ENCODE measurements at places on chromosomes 12 and 14. TPM values are rescaled to one million over a fixed set of nuclear protein-coding genes. Genes with fewer than 3 reads are reported as not detected.
A peak's percentile ranks its signal among the peaks of the same experiment; 100 is the strongest.

DNA sequence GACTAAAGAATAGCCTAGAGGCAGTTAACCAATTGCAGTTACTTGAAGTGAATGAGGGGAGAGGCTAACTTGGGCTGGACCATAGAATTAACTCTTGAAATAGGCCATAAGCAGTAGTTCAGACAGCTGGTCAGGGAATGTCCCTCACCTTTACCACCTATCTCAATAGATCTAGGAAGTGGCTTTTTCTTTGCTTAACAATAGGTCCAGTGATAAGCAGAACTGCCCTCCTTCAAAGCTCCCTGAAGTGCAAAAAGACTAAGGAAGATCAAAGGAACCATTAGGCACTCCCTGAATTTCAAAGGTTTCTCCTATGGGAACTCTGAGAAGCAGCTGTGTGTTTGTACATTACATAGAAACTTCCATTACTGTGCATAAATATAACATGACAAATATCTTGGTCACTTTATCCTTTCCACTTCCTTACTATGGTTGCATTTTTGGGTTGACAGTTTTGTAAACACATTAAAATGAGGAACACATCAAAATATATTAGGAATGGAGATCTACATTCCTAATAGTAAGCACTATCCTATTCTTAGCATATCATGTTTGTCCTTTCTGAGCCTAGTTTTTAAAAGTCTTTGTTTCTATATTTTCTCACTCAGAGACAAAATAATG lies 7.2 kb upstream of the NAA30 start:
- no peak for DNase-seq

DNA sequence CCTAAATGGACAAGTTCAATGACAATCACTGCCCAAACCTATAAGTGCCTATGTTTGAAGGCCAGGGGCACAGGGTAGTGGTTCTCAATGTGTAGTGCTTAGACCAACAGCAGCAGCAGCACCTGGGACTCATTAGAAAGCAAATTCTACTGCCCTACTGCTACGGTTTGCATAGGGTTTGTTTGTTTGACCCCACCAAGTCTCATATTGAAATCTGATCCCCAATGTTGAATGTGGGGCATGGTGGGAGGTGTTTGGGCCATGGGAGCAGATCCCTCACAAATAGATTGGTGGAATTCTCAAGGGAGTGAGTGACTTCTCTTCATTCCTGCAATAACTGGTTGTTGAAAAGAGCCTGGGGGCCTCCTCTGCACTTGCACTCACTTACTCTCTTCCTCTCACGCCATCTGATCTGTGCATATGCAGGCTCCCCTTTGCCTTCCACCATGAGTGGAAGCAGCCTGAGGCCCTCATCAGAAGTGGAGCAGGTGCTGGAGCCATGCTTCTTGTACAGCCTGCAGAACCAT lies 39.5 kb downstream of the PPM1H start:
- no peak for DNase-seq

- DNase-seq = no peak
Measured at GRCh38 chr14:79009286-79009685, 839.1 kb downstream of the NRXN3 start.

DNA sequence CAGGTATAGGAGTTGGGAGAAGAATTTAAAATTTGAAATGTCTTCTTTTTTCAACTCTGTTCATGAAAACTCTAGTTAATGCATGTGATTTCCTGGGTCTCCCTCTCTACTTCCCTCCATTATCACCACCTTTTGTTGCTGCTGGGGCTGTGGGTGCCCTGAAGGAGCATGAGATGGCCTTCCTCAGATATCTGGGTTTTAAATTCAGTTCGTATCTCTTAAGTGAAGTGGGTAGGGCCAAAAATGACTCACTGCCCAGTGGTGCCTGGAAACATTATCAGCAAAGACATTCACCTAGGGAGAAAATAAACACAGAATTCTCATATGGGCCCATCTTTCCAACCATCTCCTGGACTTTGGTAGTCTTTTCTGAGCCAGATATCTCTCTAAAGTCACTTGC lies 234.9 kb upstream of the PLEKHG7 start:
- no peak for DNase-seq

The ART4 gene
- 0.09 TPM for total RNA-seq

The TAS2R7 gene
- not detected for total RNA-seq

The ALX1 gene
- total RNA-seq = 0.62 TPM

The AGAP2 gene
- total RNA-seq = 3.2 TPM

The CD69 gene
- 0.93 TPM for total RNA-seq

GRCh38 chr12:6520186-6520585 lies 14.1 kb upstream of the GAPDH start:
- DNase-seq = no peak

DNA sequence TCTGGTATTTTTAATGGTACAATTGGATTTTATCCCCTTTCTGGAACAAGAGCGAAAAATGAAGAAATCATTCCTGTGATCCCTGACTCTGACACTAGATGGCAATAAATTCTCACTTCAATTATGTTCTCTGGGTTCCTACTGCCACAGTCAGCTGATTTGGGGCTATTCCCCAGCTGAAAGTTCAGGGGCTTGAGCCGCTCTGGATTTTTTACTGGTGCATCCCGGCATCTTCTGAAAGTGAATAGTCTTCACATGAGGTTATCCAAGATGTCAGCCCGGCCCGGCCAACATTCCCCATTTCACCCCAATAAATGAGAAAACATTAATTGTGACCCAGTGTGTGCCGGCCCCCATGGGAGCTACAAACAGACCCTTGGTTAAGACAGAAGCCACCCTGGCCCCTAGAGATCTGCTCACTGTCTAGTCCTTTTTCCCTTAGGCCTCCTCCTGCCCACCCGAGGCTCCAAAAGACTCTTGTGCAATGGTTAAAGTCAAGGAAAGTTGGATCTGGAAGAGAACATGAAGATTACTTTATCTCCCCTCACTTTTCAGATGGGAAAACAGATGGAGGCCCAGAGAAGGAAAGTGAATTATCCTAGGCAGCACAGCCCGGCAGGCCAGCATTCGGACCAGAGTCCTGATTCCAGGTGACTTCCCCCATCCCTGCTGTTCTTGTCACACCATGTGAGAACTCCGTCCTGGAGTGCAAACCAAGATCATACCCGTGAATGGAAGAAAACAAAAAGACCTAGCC lies 20.8 kb downstream of the CKAP4 start:
- peak; percentile 68 for DNase-seq

The IL26 gene
- not detected for total RNA-seq

GRCh38 chr12:21065845-21066244 lies 65.1 kb upstream of the SLCO1B1 start:
- DNase-seq = no peak

The GSC gene
- total RNA-seq = 2.9 TPM

The APOF gene
- total RNA-seq = not detected

- peak; percentile 63 for DNase-seq
Measured at GRCh38 chr12:64566831-64567517, 43.3 kb upstream of the RASSF3 start.

The PNN gene
- 24.8 TPM for total RNA-seq

DNA sequence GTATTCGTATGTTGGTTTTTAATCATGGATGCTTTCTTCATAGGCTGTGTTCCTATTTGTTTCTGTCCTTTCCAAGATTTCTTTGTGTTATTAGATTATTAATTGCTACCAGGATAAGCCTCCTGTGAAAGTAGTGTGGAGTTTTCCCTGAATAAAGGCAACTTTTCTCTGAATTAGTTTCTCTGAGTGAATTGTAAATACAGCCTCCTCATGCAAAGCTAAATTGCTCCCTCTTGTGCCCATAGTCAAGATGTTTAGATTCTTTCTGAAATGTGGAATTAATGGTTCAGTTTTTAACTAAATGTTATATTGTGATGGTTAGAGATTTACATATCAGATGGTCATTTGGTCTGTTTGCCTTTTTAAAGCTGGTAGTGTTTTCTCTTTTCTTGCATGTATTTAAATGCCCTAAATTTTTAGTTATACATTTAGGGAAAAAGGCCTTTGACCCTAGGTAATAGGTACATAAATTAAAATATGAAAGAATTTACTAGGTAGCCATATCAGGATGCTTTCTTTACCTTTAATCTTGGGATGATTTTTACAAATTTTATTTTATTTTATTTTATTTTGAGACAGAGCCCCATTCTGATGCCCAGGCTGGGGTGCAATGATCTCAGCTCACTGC lies 8.9 kb downstream of the APAF1 start:
- peak; percentile 79 for DNase-seq

DNA sequence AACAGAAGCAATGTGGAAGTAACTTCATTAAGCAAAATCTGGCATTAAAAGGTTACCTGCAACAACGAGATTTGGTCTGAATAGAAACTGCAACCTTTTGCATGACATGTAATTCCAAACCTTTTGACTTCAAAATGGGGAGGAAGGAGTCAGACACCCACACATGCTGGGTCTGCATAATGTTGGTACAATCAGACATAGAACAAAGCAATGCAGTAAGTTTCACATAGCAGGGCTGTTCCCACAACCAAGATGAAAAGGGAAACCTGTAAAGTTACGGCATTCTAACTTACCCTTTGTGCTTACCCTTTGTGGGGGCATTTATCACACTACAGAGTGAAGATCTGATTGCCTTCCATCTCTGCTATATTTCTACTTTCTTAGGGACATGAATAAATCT lies 10.1 kb upstream of the SLC35F4 start:
- no peak for DNase-seq

- no peak for DNase-seq
Measured at GRCh38 chr12:11040162-11040561, 9.0 kb upstream of the TAS2R31 start.

The OXA1L gene
- 171 TPM for total RNA-seq

- peak; percentile 32 for DNase-seq
Measured at GRCh38 chr14:71165121-71166031, 258.1 kb downstream of the PCNX1 start.

DNA sequence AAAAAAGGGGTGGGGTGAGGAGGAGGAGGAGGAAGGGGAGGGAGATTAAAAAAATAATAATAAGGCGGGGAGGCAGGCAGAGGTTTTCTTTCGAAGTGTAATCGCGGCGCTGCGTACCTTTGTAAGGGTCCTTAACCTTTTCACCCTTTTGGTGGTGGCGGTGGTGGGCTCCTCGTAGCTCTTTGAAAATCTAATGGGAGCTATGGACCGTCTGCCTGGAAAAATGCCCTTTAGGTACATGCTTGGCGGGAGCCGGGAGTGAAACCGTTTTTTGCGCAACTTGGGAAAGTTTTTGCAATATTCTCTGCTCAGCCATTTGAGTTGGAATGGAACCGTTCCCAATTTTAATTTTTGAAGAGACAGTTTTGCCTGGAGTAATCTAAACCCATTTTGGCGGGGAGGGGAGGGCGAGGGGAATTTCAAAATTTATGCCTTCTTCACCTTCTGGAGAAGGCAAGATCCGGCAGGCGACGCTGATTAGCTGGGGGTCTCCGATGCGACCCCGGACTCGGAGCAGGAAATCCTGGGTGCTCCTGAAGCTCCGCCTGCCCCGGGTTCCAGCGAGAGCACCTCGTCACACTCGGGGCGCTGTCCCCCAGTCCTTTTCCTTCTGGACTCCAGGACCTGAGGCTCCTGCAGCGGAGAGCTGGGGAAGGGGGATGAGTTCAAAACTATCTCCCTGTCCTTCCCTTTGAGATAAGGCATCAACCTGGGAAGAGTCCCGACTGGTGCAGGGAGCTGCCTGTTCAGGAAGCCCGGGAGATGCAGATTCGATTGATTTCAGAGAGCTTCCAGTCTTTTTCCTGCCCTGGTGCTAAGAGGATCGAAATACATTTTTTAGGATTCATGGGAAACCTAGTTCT lies 74.6 kb upstream of the TBX5 start:
- peak; percentile 36 for DNase-seq

DNA sequence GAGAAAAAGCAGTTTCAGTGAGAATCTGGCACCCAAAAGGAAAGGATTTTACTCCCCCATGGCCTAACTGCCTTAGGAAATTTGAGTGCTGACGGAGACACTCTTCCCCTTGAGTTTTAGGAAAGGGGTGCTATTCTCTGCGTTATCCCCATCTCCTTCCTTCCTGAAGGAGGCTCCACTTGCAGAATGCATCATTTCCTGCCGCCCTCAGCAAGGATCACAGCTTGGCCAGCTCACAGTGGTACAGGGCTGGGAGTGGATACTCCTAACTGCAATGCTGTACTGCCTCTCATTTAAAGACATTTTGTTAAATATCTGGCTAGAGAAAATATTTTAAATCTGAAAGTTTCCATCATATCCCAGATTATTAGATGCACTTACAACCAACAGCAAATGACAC lies 33.0 kb downstream of the RDH12 start:
- peak; percentile 49 for DNase-seq

Data from muscle of leg (tissue), 16 donors.